ENCODE measurements at places on chromosomes 2 and 18.

DNA sequence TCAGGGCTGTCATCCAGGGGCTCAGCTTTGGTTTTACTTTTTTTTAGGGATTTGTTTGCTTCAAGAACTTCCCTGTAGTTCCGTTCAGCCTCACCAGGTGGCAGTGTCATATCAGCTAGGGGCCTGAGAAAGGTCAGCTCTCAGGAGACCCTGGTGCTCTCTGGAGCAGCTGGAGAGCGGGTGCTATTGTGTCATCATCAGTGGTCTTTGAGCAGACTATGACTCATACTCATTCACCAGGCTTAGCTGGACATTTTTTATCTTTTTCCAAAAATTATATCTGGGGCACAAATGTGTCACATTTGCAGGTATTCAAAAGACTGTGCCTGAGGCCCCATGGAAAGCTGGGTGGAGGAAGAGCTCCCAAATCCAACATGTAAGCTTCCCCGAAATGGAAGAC is 24.4 kb downstream of the ZNF892 start:
- DNase-seq, result no peak

- no peak for DNase-seq
Measured at GRCh38 chr2:101047075-101047766, 45.1 kb downstream of the RPL31 start.

- no peak for DNase-seq
Measured at GRCh38 chr2:228268301-228268700, 86.8 kb upstream of the SPHKAP start.

DNA sequence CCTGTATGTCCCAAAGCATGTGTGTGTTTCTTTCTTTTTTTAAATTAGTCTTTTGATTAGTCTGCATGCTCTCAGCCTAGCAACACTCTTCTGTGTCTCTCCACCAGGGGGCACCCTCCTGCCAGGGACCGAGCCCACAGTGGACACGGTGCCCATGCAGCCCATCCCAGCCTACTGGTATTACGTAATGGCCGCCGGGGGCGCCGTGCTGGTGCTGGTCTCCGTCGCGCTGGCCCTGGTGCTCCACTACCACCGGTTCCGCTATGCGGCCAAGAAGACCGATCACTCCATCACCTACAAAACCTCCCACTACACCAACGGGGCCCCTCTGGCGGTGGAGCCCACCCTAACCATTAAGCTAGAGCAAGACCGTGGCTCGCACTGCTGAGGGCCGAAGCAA is 93.8 kb downstream of the NRP2 start:
- no peak for DNase-seq

DNA sequence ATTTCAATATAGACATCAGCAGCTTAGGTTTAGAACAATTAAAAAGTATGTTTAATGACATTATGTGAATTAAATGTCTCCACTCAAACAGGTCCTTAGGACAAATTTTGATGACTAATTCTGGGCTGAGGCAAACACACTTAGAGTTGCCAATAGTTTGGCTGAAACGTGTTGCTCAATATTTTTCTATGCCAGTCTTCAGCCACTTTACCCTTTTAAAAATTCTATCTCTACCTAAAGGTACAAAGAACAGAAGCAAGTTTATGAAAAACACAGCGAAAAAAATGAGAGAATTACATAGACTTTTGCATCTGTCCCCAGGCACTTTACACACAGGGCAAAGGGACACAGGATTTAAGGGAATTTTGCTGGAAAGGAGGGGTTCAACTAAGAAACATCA is 4.5 kb downstream of the IDH1 start:
- no peak for DNase-seq

- DNase-seq, result no peak
Measured at GRCh38 chr18:50578030-50578429, 18.1 kb downstream of the MAPK4 start.

DNA sequence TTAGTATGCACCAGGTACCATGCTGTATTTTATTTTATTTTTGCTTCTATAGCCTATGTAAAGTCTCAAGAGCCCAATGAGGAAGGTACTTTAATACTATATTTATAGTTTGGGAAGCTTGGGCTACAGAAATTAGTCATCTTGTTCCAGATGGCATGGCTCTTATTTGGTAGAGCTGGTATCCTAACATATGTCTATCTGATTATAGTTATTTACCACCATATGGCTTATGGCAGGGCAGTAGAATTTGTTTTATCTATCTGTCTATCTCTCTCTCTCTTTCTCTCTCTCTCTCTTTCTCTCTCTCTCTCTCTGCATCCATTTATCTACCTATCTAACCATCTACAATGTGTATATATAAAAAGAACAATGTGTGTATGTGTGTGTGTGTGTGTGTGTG is 1293.7 kb upstream of the SLC39A10 start:
- DNase-seq, result no peak

DNA sequence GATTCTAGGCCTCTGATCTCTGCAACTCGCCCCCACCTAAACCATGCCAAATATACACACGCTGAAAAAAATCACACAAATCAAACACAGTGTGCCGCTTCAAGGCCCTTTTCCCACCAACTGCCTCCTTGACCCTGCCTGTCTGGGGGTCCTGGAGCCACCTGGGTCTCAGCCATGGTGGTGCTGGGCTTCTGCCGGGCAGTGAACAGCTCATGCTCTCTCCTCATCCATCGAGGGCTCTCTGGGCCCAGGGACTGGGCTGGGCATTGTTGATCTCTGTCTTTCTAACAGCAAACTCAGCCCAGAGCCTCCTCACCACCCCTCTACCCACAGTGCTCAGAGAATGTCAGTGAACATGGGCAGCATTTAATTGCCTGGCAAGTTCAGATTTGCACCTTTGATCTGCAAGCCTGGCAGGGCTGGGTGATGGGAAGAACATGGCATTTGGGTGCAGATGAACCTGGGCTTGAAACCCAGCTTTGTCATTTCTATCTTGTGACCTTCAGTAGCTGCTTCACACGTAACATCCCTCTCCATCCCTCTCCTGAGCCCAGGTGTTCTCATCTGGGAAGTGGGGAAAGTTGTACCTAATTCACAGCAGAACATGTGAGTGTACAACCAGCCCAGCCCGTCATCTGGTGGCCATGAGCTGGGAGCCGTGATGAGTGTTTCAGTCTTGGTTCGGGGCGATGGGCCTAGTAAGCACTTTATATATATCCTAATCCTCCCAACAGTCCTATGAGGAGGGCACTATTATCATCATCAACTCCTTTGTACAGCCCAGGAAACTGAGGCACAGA is 46.1 kb downstream of the SDC1 start:
- DNase-seq, result no peak

GRCh38 chr18:69432847-69433246 is 32.2 kb downstream of the DOK6 start:
- DNase-seq, result no peak

DNA sequence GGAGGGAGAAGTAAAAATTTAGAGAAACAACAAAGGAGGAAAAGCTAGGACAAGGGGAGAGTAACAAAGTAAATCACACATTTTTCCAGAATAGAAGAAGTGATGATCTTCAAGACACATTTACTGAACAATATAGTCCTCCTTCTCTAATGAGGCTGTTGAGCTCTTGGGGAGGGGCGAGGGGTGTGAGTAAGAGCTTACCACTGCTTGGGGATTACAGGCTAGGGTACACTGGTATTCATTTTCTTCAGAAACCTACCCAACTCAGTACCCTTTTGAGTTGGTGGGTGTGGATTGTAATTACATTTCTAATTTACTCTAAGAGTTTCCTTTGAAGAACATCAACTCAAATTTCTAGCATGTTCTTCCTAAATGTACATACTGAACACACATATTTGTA is 157.7 kb upstream of the ZFP36L2 start:
- DNase-seq, result no peak

DNA sequence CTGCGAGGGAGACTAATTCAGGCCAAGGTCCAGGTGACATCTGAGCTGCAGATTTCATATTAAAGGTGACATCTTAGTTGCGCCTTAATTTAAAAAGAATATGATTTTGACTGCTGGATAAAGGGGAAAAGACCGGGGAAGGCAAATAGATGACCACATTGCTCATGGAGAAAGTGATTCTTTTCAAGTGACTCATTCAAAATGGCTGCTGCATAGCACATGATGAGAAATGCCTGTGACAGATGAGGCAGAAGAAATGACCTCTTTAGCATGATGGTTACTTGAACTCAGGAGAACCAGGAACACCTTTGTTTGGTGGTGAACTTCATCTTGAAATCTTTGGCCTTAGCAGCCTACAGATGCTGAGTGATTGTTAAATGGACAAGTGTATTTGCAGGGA is 385.8 kb upstream of the TRIB2 start:
- DNase-seq, result peak; percentile 58

DNA sequence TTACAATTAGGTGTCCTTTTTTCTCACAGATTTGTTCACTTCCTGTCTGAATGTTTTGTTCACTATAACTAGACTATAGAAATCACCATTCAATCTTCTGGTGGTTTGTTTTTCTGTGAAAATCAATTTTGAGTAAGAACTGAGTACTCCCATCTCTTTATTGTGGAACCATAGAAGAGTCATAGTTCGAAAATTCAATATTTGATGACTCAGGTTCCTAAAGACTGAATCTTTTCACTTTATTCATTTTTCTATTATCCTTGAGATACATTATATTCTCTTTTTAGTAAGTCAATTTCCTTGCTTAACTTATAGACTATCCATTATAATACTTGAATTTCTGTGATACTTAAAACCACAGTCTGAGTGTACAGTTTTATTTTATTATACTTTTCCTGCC is 49.3 kb upstream of the KCNH7 start:
- no peak for DNase-seq

DNA sequence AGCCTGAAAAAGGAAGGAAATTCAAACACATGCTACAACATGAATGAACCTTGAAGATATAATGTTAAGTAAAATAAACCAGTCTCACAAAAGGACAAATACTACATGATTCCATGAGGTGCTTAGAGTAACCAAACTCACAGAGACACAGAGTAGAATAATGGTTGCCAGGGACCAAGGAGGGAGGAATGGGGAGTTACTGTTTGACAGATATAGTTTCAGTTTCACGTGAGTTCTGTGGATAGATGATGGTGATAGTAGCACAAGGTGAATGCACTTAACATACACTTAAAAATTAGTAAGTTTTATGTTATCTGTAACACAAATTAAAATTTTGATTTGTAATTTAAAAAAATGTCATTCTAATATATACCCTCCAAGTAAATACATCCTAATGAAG is 106.9 kb upstream of the ACVR1C start:
- DNase-seq, result no peak

GRCh38 chr2:212381428-212382102 is 157.0 kb downstream of the ERBB4 start:
- no peak for DNase-seq

DNA sequence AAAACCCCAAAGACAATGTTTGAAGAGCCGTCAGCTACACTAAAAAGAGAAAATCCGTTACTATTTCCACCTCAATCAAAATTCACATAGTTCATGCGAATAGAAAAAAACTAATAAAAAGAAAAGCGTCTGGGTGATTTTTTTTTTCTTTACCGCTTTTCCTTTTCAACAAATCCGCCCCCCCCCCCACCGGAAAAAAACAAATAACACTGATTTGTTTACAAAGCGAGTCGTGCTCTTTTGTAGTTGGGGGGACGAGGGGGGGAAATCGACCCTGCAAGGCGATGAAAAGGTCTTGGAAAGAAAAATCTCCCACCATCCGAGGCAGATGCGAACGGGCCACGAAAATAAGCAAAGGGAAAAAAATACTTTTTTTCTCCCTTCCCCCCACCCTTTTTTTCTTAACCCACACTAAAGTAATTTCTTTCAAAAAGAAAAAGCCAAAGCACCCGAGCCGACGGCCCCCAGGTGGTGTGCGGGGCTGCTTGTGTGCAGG is 638 bp downstream of the ZNF521 start:
- no peak for DNase-seq

DNA sequence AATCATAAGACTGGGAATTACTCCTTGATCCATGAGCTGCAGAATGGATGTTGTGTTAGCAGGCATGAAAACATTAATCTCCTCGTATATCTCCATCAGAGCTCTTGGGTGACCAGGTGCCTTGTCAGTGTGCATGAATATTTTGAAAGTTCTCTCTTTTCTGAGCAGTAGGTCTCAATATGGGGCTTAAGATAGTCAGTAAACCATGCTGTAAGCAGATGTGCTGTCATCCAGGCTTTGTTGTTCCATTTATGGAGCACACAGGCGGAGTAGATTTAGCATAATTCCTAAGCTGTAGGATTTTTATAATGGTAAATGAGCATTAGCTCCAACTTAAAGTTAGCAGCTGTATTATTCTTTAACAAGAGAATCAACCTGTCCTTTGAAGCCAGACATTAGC is 160.3 kb downstream of the MYO1B start:
- no peak for DNase-seq

DNA sequence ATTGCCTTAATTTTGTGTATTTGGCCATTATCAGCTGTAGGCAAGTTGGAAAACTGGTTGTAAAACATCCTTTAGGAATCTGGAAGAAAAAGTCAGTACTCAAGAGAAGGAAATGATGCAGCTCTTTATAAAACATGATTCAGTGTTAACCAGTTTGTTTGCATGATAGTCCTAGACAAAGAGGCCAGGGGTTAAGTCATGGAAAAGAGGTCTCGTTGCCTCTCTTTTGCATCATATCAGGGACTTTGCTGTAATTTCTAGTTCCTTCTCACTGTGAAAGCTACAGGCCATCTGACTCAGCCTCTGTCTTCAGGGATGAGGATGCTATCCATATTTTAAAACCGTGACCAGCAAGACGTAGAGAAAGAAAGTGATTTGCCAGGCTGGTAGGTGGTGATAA is 38.0 kb downstream of the NPAS2 start:
- DNase-seq, result peak; percentile 35

DNA sequence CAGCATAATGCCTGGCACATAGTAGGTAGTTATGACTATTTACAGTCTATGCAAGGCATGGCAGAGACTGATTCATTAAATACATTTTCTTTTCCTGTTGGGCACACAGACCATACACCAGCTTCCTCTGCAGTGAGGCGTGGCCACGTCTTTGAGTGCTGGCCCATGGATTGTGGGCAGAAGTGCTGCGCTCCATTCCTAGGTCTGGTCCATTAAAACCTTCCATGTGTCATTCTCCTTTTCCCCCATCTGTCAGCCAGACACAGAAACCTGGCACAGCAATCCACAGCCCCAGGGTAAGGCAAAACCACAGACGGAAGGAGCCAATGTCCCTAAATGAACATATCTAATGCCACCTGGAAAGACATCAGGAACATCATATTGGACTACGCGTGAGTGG is 141.9 kb downstream of the TTC32 start:
- no peak for DNase-seq

DNA sequence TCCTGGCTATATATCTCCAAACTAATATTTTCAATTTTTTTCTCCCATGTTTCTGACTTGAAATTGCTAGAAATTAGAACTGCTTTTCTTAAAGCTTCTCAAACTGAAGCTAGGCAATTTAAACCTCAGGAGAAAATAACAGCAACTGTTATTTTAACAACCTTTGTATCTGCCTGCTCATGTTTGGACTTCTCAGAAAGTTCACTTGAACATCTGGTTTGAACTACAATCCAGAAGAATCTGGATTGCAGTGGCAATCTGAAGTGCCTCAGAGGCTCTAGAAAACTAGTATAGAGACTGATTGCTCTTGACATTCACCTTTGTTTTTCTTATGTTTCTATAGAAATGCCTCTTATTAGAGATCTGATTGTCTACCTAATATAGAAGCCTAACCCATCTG is 64.1 kb downstream of the STAT4 start:
- DNase-seq, result no peak

All from non-pigmented ciliary epithelial cell (primary cell).